ENCODE measurements at places on chromosomes 13 and 19.

DNA sequence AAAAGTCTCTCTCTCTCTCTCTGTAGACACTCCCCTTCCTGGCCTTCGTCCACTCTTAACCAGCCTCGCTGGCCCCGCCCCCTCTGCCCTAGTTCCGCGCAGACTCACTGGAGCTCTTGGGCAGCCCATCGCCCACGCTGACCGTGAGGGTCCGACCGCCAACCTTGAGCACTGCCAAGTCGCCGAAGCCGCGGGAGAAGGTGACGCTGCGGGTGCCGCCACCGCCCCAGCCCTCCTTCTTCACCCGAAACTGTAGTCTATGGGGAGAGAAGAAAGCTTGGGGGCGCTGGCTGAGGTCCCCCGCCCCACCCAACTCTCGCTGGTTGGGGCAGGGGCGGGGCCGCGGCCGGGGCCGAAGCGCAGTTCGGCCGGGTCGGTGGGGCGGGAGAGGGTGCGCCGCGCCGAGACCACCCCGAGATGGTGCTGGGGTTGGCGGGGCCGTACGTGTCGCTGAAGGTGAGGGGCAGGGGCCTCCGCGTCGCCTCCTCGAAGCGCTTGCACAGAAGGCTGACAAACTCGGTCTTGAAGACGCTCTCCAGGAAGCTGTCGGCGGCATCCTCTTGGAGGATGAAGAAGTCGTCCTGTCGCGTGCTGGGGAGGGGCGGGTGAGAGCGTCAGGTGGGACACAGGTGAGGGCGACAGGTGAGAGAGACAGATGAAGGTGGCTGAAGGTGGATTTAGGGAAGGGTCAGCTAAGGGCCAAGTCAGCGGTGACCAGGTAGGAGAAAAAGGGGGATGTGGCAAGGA lies 12.6 kb upstream of the ZNF414 start:
- no peak for DNase-seq

DNA sequence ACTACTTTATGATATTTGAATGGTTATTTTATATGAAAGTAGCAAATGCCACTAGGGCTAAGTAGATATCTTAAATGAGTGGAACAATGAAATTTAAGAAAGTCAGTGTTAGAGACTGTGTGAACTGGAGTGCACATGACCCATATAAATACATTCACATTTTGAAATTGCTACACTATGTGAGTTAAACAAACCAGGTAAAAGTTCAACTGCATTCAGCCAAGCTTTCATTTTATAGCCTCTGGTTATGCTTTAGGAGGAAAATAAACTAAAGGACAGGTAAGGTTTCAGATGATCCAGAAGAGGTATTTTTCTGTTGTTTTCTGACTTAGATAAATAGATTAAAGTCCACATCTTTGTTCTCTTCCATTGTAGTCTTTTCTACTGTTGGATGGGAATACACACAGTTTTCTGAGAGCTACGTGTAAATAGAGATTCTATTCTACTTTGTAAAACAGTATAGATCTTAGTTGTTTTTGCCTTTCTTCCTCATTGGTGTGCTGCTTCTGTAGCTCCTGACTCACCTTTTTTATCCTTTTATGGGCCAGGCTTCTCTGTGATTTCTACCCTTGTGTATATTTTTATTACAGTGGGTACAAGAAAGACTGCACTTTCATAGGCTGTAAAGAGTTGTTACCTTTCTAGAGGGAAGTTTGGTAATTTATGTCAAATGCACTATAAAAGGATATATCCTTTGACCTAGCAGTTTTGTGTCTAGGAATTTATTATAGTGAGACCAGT lies 54.6 kb upstream of the KCTD4 start:
- DNase-seq, result no peak

GRCh38 chr19:3142292-3142670 lies 6.4 kb downstream of the GNA15 start:
- DNase-seq, result no peak

DNA sequence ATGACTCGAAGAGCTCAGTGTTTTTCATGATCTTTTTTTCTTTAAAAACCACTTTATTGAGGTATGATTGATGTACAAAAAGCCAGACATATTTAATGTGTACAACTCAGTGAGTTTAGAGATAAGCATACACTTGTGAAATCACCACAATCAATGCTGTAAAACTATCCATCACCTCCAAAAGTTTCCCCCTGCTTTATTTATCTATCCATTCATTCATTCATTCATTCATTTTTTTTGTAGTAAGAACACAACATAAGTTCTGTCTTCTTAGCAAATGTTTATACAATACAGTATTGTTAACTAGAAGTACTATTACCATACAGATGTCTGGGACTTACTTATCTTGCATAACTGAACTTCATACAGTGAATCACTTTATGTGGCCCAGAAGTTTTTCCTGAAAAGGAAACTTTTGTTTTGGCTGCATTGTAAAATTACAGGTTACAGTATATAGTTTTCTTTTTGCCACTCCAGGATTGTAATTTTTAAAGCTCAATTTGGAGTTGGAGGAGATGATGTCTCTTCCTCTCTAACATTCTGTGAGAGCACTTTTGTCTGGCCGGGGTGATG lies 6.7 kb downstream of the RAP2A start:
- no peak for DNase-seq

- DNase-seq, result no peak
Observed at GRCh38 chr19:56946159-56946558, 105.6 kb upstream of the PEG3 start.

DNA sequence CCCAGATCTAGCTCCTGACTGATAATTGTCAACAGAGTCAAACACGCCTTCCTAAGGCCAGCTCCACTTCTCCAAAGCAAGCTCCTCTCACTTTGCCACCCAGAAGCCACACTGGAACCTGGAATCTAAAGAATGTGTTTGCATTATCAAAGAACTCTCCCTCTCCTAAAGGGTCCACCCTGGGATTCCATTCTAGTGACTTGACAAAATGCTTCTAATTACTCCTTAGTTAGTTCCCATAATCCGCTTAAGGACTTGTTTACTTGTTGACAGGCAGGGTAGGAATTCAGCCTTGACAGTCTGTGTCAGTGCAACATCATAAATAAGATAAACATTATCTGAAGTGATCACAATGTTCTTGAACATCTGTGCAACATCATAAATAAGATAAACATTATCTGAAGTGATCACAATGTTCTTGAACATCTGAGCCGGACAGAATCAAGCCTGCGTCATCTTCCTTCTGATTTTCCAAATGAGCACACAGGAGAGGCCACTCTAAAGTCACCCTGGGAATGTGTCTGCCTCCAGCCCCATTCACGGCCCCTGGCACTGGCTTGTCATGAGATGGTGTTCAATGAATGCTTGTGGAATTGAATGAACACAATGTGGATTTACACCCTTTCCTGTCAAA lies 512.1 kb downstream of the IRS2 start:
- no peak for DNase-seq

GRCh38 chr13:23842406-23842805 lies 46.8 kb downstream of the MIPEP start:
- no peak for DNase-seq

DNA sequence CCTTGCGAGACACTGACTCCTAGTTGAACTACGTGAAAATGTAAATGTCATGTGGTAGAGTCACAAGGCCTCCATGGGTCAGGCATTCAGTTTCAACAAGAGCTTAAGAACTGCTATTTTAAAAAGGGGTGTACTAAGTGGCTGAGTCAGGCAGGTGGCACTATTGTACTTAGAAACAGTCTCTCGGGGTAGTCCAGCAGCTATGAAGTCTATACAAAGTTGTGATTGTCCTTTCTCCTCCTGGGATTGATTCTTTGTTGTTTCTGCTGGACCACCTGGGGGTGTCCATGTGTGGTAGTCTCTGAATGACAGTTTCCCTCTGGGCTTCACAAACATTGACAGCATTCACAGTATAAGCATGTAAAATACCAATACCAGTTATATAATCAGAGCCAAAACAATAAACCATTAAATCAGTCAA lies 33.0 kb downstream of the UGGT2 start:
- no peak for DNase-seq

- no peak for DNase-seq
Observed at GRCh38 chr13:48278806-48279205, 24.7 kb upstream of the RB1 start.

DNA sequence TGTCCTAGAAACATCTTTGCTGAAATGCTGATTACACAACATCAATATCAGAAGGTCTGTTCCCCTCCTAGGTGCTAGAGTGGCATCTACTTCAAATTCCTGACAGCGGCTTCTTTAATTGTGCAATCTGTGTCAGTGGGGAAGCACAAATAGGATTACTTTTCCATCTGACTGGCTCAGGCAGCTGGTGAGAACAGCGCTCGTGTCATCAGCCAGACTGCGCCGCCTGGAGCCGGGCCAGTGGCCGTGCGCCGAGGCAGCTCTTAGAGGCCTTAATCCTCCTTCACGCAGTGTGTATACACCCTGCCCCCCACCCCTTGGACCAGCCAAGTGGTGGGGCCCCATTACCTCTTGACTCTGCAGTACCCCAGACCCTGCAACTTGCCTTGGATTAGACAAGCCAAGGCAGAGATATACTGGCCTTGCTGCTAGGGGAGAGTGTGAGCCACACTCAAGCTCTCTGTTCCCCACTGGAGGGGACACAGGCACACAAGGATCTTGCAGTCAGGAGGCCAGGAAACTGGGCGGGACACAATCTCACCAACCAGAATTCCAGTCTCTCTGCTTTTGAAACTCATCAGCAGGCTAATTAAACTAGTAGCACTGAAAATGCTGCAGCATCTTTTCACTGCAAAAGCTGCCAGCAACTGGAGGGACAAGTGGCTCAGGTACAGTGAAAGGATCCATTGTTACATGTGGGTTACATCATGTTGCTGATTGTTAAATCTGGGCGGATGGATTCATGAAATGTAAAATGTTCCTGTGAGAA lies 48.9 kb upstream of the EPHX3 start:
- no peak for DNase-seq

DNA sequence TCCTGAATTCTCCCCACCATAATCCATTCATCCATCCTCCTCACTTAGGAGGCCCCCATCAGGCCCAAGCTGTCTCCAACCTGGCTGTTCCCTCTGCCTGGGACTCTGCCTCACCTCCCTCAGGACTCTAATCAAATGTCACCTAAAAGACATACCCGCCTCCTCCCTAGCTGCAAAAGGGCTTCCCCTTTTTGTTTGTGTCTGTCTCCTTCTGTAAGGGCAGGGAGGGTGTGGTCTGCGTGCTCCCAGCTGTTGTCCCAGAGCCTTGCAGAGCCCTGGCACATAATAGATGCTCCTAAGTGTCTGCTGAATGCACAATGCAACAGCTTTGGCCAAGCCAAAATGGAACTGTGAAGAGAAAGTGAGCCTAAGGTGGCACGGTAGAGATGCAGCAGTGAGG lies 4.4 kb downstream of the TRIR start:
- DNase-seq, result no peak

DNA sequence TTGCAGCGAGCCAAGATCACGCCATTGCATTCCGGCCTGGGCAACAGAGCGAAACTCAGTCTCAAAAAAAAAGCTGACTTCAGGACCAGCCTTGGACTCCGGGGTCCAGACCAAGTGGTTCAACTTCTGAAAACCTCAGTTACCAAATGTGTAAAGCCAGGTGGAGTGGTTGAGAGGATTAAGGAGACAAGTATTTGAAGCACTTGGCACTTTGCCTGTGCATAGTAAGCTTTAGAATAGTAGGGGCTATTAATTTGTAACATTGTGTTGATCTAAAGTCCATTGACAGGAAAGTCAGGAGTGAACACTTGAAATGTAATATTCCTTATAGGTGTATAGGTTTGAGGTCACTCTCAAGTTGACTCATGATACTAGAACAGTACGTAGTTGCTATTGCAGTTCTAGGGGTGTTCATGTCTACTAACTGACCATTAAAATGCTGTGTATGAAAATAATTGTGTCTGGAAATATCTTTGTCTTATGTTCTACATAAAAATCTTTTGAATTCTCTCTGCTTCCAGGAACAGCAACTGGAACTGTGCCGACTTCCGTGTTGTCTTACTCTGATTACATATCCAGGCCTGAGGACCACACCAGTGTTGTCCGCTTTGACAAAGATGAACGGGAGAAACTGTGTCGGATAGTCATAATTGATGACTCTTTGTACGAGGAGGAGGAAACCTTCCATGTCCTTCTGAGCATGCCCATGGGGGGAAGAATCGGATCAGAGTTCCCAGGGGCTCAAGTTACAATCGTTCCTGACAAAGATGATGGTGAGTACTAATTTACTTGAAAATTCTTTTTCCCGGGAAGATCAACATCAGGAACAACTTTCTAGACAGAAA lies 97.4 kb downstream of the FREM2 start:
- DNase-seq, result no peak

GRCh38 chr13:71218960-71219359 lies 648.0 kb downstream of the DACH1 start:
- no peak for DNase-seq

DNA sequence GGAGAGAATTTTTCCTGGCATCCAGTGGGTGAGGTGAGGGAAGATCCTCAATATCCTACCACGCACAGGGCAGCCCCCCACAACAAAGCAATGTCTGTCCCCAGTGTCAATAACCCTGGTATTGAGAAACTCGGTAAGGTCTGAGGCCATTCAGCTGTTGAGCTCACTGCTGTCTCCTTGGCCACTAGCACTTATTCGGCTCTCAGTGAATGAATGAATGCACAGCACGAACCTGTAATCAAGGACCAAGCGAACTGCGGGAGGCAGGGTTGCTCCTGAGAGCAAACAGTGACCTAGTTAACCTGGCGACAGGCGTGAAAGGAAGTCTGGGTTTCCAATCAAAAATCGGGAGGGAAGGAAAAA lies 640 bp downstream of the ZSCAN5A start:
- no peak for DNase-seq

- peak; percentile 59 for DNase-seq
Observed at GRCh38 chr19:42386974-42387707, 3.0 kb downstream of the CNFN start.

- DNase-seq, result peak; percentile 67
Observed at GRCh38 chr19:6772028-6772865, at the start of gene VAV1. VAV1 (plus strand) TSS chr19:6772708; CDS start chr19:6772808, 100 bp downstream.

DNA sequence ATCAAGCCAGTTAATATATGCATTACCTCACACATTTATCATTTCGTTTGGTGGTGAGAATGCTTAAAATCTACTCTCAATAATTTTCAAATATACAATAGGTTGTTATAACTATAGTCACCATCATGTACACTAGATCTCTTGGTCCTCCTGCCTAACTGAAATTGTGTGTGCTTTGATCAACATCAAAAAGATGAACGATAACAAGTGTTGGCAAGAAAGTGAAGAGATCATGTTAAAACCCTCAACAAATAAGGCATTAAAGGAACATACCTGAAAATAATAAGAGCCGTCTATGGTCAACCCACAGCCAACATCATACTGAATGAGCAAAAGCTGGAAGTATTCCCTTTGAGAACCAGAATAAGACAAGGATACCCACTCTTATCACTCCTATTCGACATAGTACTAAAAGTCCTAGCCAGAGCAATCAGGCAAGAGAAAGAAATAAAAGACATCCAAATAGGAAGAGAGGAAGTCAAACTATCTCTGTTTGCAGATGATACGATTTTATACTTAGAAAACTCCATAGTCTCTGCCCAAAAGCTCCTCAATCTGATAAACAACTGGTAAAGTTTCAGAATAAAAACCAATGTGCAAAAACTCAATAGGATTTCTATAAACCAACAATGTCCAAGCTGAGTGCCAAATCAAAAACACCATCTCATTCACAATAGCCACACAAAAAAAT lies 27.9 kb upstream of the OR10H1 start:
- DNase-seq, result no peak

- DNase-seq, result no peak
Observed at GRCh38 chr19:4357095-4357797, 13.9 kb downstream of the MPND start.

- peak; percentile 56 for DNase-seq
Observed at GRCh38 chr13:19862481-19863313, 752 bp downstream of the ZMYM5 start.

GRCh38 chr19:49544154-49544553 lies 16.4 kb downstream of the RCN3 start:
- no peak for DNase-seq

GRCh38 chr19:835210-835810 lies 5.5 kb upstream of the PRTN3 start:
- DNase-seq, result no peak
